ENCODE measurements at places on chromosomes 7 and 10.
A peak's percentile ranks its signal among the peaks of the same experiment; 100 is the strongest.

DNA sequence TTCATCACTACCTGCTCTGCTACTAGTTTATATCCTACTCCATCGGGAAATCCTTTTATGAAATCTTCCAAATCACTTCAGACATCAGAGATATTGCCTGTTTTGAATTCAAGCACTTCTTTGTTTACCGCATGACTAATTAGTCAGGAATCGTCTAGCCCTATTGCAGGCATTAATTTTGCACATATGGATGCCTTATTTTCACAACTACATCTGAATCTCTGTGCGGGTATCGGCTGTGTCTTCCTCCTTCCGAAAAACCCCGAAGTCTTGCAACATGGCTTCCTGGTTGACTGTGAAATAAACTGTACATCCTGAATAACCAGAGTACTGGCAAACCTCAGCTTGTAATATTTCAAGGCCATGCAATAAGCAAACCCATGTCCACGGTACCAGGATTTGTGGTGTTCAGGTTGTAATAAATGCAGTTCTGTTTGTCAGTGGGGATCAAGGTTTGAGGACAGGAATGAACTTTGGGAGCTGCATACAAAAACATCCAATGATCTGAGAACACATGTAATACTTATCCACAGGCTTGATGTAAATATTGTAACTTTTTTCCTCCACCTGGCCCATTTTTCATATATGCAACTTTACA lies 642.1 kb downstream of the PARD3 start:
- no peak for DNase-seq

GRCh38 chr7:2374830-2375728 lies 20.5 kb downstream of the EIF3B start:
- no peak for DNase-seq

GRCh38 chr10:3525832-3526449 lies 259.1 kb downstream of the KLF6 start:
- no peak for DNase-seq

DNA sequence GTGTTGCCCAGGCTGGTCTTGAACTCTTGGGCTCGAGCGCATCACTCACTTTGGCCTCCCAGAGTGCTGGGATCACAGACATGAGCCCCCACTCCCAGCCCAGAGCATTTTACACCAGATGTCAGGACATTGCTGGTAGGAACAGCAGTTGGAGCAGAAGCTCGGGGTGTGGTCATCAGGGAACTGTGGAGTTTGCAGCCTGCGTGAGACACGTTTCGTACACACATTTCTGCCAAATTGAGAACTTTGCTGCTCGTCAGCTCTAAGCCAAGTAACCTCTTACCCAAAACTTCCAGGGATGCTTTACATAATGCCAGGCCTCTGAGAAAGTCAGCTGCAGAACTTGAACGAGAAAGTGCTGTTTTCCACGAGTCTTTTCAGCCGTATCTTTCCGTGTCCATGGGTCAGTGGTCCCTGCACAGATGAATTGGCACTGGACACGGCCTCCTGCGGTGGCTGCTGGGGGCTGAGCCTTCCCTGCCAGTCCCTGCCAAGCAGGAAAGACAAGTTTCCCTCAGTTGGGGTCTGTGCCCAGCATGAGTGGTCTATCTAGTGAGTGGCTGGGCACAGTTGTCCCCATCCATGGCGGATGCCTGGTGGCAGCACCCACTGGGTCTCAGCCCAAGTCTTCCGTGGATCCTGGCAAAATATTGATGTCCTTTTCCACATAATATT lies 54.4 kb downstream of the DNAJB6 start:
- DNase-seq = no peak

DNA sequence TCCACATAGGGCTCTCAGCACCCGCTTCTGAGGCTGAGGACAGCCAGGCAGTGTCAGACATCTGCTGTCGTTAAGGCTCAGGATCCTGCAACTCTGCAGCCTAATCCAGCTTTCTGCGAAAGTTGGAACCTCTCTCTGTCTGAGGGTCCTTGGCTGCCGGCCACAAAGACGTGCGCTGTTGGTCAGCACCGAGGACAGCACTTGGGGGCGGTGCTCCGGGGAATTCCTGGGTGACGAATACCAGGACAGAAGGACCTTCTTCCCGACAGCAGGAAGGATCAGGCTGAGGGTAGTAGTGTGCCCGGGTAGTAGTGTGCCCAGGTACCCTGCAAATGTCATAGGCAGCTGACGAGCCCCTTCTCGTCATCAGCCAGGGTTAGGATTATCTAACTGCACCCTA lies 16.0 kb upstream of the RASGEF1A start:
- no peak for DNase-seq

- DNase-seq = no peak
Measured at GRCh38 chr7:156889089-156889488, 3.9 kb downstream of the LMBR1 start.

GRCh38 chr10:13848520-13849445 lies 262.0 kb downstream of the PRPF18 start:
- DNase-seq = no peak

GRCh38 chr7:3942816-3943745 lies 642.0 kb downstream of the SDK1 start:
- DNase-seq = no peak

DNA sequence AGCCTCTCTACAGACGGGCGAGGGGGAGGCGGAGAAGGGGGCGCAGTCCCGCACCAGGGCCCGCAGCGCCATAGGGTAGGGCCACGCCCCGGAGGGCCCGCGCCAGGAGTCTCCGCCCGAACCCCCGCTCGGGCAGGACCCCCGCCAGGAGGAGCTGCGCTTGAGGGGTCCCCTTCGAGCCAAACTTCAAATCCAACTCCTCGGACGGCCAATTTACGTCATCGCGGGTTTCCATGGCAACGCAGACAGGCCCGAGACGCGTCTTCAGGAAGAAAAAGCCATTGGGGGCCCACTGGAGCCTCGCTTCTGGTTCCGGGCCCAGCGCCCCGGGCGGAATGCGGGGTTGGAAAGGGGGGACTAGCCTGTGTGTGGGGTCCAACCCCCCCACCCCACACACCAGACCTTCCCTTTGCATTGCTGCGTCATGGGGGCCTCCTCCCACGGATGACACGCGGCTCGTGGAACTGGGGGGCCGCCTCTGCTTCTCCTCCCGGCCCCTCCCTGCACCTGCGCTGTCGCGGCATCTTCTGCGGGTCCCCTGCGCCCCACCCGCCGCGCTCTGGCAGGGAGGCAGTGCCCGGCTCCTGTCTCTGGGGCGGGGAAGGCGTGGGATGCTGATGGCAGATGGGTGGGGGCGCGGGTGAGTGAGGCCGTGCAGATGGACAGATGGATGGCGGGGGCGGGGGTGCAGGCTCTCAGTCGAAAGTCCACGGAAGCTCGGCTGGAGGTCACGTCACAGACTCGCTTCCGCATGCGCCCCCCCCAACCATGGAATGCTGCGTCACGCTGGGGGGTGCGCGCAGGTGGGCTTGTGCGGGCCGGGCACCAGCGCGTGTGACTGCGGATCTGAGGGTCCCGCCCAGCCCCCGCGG lies 1.2 kb downstream of the CALY start:
- DNase-seq = peak; percentile 79

DNA sequence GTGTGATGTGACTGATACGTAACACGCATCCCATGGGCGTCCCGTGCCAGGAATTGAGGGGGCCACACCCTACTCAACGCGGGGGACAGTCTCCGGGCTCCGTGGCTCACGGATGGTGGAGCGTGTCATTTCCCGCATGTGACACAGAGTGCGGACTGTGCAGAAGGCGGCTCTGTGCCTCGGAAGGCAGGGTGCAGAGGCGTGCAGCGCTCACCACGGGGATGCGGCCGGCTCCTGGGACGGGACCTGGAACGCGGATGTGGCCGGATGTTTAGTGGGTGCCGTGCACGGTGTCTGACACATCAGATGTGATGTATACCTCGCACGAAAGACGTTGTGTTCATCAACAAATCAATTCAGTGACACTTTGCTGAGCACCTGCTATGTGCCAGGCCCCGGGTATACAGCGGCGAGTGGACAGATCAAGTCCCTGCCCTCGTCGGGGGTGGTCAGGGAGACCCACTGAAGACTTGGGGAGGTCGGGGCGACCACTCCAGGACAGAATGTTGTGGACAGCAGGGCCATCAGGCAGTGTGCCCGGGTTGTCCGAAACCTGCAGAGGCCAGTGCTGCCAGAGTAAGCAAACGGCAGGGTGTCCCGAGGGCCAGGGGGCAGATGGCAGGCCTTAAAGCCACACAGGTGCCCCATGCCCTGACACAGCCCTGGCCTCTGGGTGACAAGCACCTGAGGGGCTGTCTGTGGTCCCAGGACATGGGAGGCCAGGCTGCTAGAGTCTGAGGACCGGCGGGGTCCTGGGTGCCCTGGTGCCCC lies 38.1 kb downstream of the MICALL2 start:
- no peak for DNase-seq

GRCh38 chr10:125264091-125264490 lies 103.7 kb upstream of the CTBP2 start:
- no peak for DNase-seq

GRCh38 chr7:152073352-152073751 lies 47.9 kb downstream of the GALNT11 start:
- no peak for DNase-seq

- DNase-seq = no peak
Measured at GRCh38 chr10:32786968-32787367, 171.1 kb downstream of the ITGB1 start.

DNA sequence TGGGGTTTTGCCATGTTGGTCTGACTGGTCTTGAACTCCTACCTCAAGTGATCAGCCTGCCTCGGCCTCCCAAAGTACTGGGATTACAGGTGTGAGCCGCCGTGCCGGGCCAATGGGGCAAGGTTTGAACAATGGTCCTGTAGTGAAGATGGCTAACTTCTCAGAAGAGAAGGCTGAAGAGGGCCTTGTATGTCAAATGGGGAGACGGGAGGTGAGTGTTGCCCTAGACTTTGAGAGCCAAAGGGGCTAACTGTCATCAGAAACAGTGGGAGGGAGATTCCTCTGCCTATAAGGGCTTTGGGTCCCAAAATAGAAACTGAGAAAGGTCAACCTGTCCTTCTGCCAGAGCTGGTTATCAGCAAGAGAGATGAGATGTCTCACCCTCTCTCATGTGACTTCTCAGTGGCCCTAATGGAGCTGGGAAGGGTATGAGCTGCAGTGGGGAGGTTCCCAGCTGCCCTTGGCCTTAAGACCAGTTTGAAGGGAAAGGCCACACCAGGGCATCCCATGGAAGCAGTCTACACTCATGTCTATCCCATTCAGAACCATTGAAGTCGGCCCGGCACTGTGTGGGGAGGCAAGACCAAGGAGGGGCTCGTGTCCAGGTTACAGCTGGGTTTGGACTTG lies 1.3 kb upstream of the SAMD8 start:
- no peak for DNase-seq

Data from right hindlimb (tissue), 1 donor.